ENCODE measurements at places on chromosomes 7 and 10. TPM values are rescaled to one million over a fixed set of nuclear protein-coding genes. Genes with fewer than 3 reads are reported as not detected.

DNA sequence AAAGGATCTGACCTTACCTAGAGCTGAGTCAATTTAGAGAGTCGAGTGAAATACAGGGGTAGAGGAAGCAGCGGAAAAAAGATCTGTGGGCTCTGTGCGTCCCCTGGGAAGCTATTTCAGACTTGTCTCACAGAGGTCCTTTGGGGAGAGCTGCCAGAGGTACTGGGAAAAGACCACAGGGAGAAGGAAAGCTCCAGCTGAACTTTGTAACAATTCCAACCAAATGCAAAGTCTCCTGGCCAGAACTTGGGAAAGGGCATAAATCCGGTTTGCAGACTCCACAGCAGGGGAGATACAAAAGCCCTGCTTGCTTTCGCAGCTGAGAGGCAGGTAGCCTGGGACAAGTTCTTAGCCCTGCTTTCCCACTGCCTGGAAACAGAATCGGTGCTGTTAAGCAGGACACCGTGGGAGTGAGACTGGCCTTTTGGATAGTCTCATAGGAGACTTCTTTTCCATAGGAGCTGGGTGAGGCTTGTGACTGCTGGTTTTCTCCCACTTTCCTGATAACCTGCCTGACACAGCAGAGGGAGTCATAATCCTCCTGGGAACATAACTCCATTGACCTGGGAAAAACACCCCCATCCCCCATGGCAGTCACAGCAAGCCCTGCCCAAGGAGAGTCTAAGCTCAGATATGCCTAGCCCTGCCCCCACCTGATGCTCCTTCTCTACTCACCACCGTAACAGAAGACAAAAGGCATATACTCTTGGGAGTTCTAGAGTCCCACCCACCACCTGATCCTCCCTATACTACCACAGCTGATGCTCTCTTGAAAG is 926.2 kb downstream of the KCNMA1 start:
- no peak for DNase-seq

GRCh38 chr10:101237081-101237981 is 8.1 kb upstream of the LBX1 start:
- DNase-seq, result no peak

GRCh38 chr10:17768957-17769356 is 17.0 kb downstream of the TMEM236 start:
- no peak for DNase-seq

Gene GOLGA7B
- 40.0 TPM for polyA plus RNA-seq

Gene IGF2BP3
- 19.9 TPM for polyA plus RNA-seq

Gene ACTR3C
- polyA plus RNA-seq, result 2.9 TPM

Gene MSMB
- polyA plus RNA-seq, result not detected

Gene DUSP5
- 5.3 TPM for polyA plus RNA-seq

Gene SLC13A4
- 161 TPM for polyA plus RNA-seq
